ENCODE measurements at places on chromosomes 16 and 17. TPM values are rescaled to one million over a fixed set of nuclear protein-coding genes. Genes with fewer than 3 reads are reported as not detected.

The TRAF4 gene
- total RNA-seq = 4.6 TPM

The CACNG3 gene
- not detected for total RNA-seq

The CMTR2 gene
- 12.2 TPM for total RNA-seq

The NEURL4 gene
- total RNA-seq = 13.9 TPM

The RAB26 gene
- not detected for total RNA-seq

The NATD1 gene
- 23.7 TPM for total RNA-seq

The KRTAP4-6 gene
- total RNA-seq = not detected

GRCh38 chr17:70239391-70239826 is 70.1 kb downstream of the KCNJ2 start:
- no peaks in the 10 kb centered on the region for H3K36me3 ChIP-seq
- no peak overlapping the region for H3K27ac ChIP-seq
- no peak for DNase-seq
- no peaks in the 10 kb centered on the region for H3K27me3 ChIP-seq

- H3K27me3 ChIP-seq = no peaks in the 10 kb centered on the region
- peak overlapping the region; percentile 30 for H3K27ac ChIP-seq
- no peaks in the 10 kb centered on the region for H3K36me3 ChIP-seq
- peaks cover 9% of the 10 kb centered on the region for H3K4me1 ChIP-seq
These were observed 3.2 kb upstream of the FOXL1 start for GRCh38 chr16:86575095-86575685.

DNA sequence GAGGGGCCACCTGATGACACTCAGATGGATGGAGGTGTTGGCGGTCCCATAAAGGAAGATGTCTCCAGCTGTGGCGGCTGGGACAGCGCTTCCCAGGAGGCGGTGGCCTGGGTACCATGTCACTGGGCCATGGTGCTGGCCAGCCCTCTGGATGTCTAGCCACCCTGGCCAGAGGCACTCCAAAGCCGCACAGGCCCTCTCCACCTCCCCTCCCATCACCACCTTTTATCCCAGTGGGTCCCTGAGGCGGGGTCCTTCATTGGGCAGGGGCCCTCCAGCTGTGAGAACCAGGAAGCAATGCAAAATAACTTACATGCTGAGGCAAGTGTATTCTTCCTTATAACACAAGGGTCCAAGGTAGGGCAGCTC is 23.1 kb downstream of the RAB11FIP4 start:
- H3K4me1 ChIP-seq = peaks cover 10% of the 10 kb centered on the region
- H3K4me3 ChIP-seq = no peak overlapping the region
- no peak for DNase-seq
- H3K27me3 ChIP-seq = peaks cover 33% of the 10 kb centered on the region
- H3K27ac ChIP-seq = no peak overlapping the region

GRCh38 chr16:23842137-23842600 is 6.4 kb downstream of the PRKCB start:
- no peak for DNase-seq
- H3K36me3 ChIP-seq = no peaks in the 10 kb centered on the region
- no peaks in the 10 kb centered on the region for H3K27me3 ChIP-seq
- H3K27ac ChIP-seq = no peak overlapping the region
- no peak overlapping the region for H3K4me3 ChIP-seq

DNA sequence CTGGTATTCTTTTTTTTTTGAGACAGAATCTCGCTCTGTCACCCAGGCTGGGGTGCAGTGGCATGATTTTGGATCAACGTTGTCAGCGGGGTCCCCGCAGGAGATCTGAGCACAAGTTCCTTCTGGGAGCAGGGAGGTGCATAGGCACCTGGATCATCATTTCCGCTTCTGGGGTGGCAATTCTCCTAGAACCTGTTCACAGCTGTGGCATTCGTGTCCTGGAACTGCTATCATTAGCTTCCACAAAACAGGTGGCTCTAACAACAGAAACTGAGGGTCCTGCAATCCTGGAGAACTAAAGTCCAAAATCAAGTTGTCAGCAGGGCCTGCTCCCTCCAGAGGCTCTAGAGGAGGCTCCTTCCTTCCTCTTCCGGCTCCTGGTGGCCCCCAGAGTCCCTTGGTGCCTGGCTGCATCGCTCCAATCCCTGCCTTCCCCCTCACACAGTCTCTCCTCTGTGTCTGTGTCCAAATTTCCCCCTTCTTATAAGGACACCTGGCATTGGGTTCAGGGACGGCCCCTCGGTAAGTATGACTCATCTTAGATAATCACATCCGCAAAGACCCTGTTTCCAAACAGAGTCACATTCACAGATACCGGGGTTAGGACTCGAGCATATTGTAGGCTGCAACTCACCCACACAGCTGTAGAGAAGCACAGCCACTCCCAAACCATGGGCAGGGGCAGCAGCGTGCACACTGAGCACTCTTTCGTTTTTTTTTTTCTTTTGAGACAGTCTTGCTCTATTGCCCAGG is 43.5 kb upstream of the KLHDC4 start:
- DNase-seq = no peak
- no peak overlapping the region for H3K4me3 ChIP-seq
- peaks cover 16% of the 10 kb centered on the region for H3K4me1 ChIP-seq
- H3K27ac ChIP-seq = no peak overlapping the region
- H3K27me3 ChIP-seq = no peaks in the 10 kb centered on the region

- peaks cover 11% of the 10 kb centered on the region for H3K4me1 ChIP-seq
- H3K4me3 ChIP-seq = no peak overlapping the region
- no peak for DNase-seq
- H3K27ac ChIP-seq = no peak overlapping the region
These were observed 1.7 kb downstream of the ATP2C2 start for GRCh38 chr16:84369938-84370627.

DNA sequence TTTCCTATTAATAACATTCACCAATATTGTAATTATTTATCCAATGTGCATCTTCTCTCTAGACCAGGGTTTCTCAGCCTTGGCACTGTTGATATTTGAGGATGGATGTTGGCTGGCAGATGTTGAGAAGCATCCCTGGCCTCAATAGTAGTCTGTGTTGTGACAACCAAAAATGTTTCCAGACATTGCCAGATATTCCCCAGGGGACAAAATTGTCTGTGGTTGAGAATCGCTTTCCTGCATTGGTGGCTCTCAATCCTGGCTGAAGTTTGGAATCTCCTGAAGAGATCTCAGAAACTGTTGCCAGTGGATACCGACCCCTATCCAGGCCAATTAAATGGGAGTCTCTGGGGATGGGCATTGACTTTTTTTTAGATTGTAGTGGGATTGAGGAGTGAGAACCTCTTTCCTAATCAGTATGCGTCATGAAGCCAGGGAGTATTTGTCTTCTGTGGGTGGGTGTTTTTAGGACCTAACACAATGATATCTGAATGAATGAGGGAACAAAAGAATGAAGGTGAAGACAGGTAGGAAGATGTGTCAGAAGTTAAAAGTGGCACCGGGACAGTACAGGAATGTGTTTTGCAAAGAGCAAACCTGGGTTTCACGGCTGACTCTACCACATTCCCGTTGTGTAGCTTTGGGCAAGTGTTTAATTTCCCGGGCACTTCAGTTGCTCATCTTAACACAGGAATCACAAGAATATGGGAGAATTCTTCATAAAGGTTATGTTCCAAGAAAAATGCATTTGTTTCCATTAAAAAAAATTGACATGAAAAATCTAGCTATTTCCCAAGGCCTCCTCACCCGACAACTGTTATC is 24.3 kb downstream of the HSD17B2 start:
- no peak overlapping the region for H3K4me3 ChIP-seq
- H3K27me3 ChIP-seq = no peaks in the 10 kb centered on the region
- no peaks in the 10 kb centered on the region for H3K36me3 ChIP-seq
- no peak for DNase-seq
- H3K4me1 ChIP-seq = no peaks in the 10 kb centered on the region

DNA sequence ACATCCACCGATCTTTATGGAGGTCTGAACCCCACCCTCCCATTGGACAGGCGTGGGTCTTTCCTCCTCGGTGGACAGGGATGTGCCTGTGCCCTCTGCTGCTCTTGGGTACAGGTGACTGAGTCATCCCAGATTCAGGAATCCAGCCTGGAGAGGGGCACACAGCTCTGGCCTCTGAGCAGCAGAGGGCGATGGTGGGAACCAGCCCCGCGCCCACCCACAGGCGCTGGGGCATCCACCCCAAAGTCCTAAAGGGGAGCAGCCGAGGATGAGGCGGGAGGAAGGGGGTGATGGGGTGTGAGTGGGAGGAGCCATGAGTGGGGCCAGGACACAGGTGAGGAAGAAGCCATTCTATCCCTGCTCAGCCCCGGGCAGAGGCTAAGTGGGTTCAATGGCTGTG is 35.0 kb downstream of the ENGASE start:
- H3K36me3 ChIP-seq = no peaks in the 10 kb centered on the region
- no peaks in the 10 kb centered on the region for H3K27me3 ChIP-seq
- H3K4me3 ChIP-seq = no peak overlapping the region
- peaks cover 6% of the 10 kb centered on the region for H3K4me1 ChIP-seq

DNA sequence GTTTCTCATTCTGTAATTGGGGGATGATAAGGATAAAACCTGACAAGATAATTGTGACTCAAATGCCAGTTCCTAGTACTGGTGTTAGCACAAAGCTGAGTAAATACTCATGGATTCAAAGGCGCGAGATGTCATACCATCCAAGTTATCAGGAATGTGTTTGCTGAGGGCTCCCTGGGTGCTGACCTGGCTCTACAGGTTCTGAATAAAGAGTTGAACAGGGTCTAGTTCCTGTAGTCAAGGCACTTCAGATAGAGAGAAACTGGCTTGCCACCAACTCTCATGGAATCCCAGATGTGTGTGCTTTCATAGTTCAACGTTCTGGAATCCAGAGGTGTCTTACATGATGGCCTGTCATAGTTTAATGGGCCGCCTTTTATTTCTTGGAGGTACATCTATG is 141.6 kb downstream of the PRKCA start:
- H3K4me3 ChIP-seq = no peak overlapping the region
- no peaks in the 10 kb centered on the region for H3K27me3 ChIP-seq
- DNase-seq = no peak
- no peak overlapping the region for H3K27ac ChIP-seq

DNA sequence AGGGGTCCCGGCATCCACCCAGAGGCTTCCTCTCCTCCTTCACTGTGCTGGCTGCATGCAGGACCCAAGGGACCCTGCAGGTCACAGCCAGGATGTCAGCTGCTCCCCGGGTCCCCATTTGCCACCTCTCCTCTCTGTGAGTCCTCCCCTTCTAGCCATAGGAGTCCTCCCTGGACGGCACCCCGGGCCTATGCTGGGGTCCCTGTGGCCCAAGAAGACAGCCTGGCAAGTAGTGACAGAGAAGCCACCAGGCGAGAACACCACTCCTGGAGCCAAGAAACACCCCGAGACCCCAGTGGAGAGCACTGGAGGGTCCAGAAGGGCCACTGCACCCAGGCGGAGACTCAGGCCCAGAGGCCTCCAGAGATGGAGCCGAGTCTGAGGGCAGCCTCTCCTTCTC is 44.1 kb downstream of the LMF1 start:
- DNase-seq = no peak
- H3K27me3 ChIP-seq = no peaks in the 10 kb centered on the region
- no peak overlapping the region for H3K27ac ChIP-seq
- no peak overlapping the region for H3K4me3 ChIP-seq

DNA sequence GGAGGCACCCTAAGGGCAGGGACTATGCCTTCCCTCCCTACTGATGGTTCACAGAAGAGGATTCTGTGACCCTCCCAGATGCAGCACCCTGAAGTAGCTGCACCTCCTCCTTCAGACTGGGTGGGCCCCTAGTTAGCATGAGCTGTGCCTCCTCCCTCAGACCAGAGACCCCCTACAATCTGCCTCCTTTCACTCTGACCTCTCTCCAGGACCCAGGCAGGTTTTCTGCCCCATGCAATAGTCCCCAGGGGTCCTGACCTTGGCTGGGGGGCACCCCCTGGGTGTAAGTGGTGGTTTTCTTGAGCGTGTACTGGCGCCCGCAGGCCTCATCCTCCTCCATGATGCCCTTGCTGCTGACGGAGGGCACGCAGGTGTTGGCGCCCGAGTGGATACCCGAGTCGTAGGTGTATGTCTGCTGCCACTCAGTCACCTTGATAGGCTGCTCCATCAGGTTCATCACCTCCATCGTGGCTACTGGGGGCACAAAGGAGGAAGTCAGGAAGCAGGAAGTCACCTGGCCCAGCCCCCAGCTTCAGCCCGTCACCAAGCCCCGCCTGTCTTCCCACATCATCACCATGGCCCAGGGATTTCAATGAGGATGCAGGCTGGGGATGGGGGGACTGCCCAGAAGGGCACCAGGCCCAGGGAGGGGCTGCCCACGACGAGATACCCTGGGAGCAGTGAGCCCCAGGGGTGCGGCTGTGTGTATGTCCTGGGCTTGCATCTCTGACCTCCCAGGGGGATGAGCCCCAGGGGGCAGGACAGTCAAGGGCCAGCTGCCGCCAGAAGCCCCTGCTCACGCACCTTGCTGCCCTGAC is 14.9 kb downstream of the JUP start:
- peaks cover 48% of the 10 kb centered on the region for H3K4me1 ChIP-seq
- H3K27ac ChIP-seq = no peak overlapping the region
- peaks cover 57% of the 10 kb centered on the region for H3K36me3 ChIP-seq
- DNase-seq = no peak
- no peak overlapping the region for H3K4me3 ChIP-seq

DNA sequence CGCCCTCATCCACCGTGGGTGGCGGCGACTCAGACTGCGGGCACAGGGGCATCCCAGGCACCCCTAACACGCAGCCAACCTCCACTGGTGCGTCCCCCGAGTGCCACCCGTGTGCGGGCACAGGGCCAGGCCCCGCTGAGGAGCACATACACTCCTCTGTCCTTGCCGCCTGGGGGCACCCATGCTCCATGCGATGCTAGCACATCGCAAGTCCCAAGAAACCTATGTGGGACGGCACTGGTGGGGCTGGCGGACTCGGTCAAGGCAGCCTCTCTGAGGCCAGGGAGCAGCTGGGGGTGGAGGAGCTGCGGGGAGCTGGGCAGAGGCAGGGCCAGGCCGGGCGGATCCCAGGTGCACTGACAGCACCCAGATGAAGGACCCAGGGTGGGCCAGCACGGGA is 4.0 kb downstream of the ZNF598 start:
- H3K27me3 ChIP-seq = no peaks in the 10 kb centered on the region
- peaks cover 38% of the 10 kb centered on the region for H3K36me3 ChIP-seq
- DNase-seq = no peak
- H3K27ac ChIP-seq = no peak overlapping the region

DNA sequence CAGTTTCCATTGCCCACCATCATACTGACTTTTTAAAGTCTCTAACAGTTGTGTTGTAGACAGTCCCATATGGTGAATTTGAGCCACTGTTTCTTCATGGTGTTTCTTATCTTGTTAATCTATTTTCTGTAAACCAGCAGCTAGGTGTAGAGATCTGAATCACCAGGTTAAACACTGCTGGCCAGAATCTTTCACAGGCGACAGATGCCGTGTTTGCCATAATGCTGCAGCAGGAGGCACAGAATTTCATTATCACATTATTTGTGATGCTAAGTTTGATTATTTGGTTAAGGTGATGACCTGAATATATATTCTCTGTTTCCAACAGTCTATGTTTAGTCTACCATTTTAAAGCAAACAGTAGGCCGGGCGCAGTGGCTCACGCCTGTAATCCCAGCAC is 11.5 kb upstream of the CNGB1 start:
- H3K4me1 ChIP-seq = peaks cover 21% of the 10 kb centered on the region
- no peak overlapping the region for H3K27ac ChIP-seq
- no peaks in the 10 kb centered on the region for H3K27me3 ChIP-seq
- DNase-seq = no peak

Data from esophagus muscularis mucosa (tissue), 4 donors.